DMS79 treated with DMSO at 0.1 percent for 48 hours (cell line): ENCODE measurements at places on chromosomes 13 and 19.

DNA sequence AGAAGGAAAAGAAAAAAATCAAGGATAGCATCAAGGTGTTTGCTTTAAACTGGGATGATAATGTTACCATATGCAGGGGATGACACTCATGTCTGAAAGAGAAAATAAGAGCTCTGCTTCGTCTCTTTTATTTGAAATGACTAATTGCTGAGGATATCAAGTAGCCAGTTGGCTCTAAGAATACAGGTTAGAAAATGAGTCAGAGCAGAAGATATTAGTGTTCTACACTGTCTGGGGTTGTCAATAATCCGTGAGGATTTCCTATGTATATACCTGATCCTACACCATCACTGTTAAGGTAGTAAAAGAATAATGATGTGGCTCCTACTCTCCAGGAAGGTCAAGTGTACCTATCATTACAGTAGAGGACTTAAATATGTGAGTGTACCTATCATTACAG is 562.5 kb downstream of the GPC6 start:
- no peak for DNase-seq

GRCh38 chr19:41299046-41299754 is 10.8 kb upstream of the CCDC97 start:
- no peak for DNase-seq

- no peak for DNase-seq
Measured at GRCh38 chr13:42028113-42028799, 20.2 kb upstream of the DGKH start.

- no peak for DNase-seq
Measured at GRCh38 chr19:38693380-38694223, 46.2 kb downstream of the ACTN4 start.

- DNase-seq = no peak
Measured at GRCh38 chr19:33683881-33684537, 62.3 kb downstream of the CHST8 start.

GRCh38 chr13:30618186-30618929 is 638 bp downstream of the USPL1 start:
- no peak for DNase-seq

GRCh38 chr19:16206046-16206605 is 8.4 kb downstream of the AP1M1 start:
- no peak for DNase-seq

- peak; percentile 57 for DNase-seq
Measured at GRCh38 chr13:46624821-46625220, 71.9 kb downstream of the LRCH1 start.

- no peak for DNase-seq
Measured at GRCh38 chr19:40612831-40613689, 11.9 kb downstream of the LTBP4 start.

GRCh38 chr19:46834121-46834520 is 16.5 kb downstream of the AP2S1 start:
- no peak for DNase-seq
